ENCODE measurements at places on chromosomes 1 and 21. TPM values are rescaled to one million over a fixed set of nuclear protein-coding genes. Genes with fewer than 3 reads are reported as not detected.

The A3GALT2 gene
- total RNA-seq = not detected

The MINDY1 gene
- 9.9 TPM for total RNA-seq

The FCGR3A gene
- total RNA-seq = not detected

The OR2M3 gene
- total RNA-seq = not detected
